ENCODE measurements at places on chromosomes 7 and 10. TPM values are rescaled to one million over a fixed set of nuclear protein-coding genes. Genes with fewer than 3 reads are reported as not detected.
A peak's percentile ranks its signal among the peaks of the same experiment; 100 is the strongest.

Gene PIK3CG
- 38.5 TPM for total RNA-seq

Gene MOGAT3
- not detected for total RNA-seq

Gene CTAGE6
- 2.6 TPM for total RNA-seq

Gene RPEL1
- not detected for total RNA-seq

Gene ELFN1
- 2.8 TPM for total RNA-seq

Gene CHRM2
- not detected for total RNA-seq

Gene UBE2D1
- 26.6 TPM for total RNA-seq

Gene SVOPL
- not detected for total RNA-seq

Gene RAMP3
- total RNA-seq: 11.8 TPM

- no peak for DNase-seq
Measured at GRCh38 chr10:88333248-88333630, 249.9 kb downstream of the RNLS start.

- no peak for DNase-seq
Measured at GRCh38 chr10:23479798-23480473, 41.1 kb downstream of the OTUD1 start.

DNA sequence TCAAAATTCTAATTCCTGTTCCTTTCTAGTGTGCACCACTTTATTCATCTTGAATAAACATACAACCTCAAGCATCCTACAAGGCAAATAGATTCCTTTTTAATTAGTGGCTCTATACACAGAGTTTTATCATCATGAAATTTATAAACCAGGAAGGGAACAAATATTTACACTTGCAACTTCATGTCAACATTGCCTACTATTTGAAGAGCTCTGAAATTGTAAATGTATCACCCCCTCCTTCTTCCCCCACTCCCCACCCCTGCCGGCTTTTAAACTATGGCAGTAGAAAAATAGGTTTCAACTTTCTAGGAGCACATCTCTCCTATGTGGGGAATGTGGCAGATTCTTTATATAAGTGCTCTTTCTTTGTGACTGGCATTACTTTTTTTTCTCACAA, 49.6 kb downstream of the KAT6B start:
- DNase-seq: no peak

DNA sequence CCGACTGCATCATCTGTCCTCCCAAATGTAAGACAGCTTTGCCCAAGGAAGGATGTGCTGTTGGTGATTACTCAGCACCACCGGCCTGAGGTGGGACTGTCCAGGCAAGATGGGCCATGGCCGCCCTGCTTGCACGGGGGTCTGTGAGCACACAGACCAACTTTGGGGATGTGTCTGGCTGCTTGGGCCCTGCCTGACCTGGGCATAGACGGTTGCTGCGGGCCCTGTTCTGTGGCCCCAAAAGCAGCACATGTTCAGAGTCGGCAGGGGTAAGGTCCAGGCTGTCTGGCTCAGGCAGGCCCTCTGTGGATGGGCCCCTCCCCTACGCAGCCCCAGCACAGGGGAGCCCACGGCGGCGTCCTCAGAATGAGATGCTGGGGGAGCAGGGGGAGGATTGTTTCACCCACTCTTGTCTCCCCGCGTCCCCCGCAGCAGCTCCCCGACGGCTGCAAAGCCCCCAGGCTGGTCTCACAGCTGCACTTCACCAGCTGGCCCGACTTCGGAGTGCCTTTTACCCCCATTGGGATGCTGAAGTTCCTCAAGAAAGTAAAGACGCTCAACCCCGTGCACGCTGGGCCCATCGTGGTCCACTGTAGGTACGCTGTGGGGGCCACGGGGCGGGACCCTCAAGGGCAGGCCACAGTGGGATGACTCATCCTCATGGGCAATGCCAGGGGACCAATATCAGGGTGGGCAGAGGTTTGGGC, 58.4 kb downstream of the MKI67 start:
- DNase-seq: peak; percentile 81

DNA sequence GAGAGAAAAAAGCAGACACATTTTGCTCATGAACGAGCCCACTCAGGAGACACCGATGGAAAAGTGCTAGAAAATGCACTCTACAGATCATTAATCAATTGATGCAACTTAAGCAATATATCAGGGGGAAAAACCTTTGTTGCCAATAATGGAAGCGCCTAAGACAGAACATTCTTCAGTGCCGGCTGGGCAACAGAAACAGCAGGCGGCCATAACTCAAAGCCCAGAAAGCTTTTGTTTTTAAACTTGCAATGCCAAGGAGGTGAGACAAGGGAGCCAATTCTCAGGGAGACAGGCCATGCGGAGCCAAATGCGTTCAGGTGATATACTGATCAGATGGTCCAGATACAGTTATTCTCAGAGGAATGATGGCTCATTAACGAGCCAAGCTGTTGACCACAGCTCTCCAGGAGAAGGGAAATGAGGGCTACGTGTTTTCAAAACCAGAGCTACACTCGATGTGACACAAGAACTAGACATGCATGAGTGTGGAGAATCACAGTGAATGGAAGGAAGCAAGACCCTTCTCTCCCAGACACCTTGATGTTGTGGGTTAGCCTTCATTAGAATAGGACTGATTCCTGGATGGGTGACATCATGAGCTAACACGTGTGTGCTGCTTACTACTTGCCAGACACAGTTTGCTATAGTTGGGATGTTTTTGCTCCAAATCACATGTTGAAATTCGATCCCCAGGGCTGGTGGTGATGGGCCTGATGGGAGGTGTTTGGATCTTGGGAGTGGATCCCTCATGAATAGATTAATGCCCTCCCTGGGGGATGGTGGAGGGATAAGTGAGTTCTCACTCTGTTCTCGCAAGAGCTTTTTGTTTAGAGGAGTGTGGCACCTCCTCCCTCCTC, 79.1 kb upstream of the KCNMA1 start:
- DNase-seq: no peak

GRCh38 chr10:69346776-69347175, 68.5 kb downstream of the HK1 start:
- DNase-seq: no peak

DNA sequence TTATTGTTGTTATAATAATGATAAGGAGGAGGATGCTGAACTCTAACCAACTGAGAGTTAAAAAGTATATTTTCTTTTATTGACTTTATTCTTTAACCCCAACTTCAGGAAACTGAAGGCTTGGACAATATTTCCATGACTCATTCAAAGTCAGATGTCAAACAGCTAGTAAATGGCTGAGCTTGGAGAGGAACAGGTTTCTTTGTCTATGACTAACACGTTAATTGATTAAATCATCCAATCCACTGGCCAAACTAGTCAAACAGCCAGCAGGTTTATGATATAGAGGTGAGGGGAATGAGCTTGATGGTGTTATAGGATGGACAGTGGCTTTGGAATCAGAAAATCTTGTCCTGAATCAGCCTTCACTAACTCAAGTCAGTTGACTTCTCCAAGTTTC, 119.1 kb upstream of the WDR11 start:
- no peak for DNase-seq

DNA sequence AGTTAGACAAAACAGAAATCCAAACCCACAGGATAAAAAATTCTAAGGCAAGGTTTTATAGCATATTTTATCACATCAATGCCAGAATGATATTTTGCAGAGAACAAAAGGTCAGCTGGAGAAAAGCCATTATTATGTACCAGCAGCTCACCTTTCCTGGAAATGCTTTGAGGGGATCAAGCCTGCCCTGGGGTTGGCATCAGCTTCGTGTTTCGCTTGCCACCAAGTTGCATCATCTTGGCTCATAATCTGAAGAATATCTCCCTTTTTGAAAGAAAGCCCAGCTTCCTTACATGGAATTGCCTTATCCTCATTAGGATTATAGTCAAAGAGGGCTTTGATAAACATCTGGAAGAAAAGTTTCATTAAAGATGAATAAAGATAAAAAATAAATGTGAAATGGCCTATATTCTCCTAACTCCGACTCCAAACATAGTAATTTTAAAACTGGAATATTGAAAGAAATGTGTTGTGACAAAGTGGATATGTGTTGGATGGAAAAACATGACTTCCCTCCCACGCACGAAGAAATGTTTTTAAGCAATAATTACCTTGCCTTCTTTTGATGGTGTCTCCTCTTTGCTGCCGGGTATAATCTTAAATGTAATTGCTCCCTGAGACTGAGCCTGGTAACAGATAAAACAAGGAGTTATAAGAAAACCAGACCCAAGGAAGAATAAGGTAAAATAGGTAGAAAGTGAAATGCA, 121.3 kb upstream of the ODAD2 start:
- no peak for DNase-seq

GRCh38 chr7:47584536-47584895, 2.6 kb upstream of the TNS3 start:
- DNase-seq: no peak

GRCh38 chr7:7522421-7522820, 13.3 kb downstream of the COL28A1 start:
- no peak for DNase-seq

GRCh38 chr10:120286280-120286679, 170.7 kb upstream of the PLPP4 start:
- DNase-seq: no peak

- no peak for DNase-seq
Measured at GRCh38 chr7:25310896-25311295, 82.6 kb upstream of the NPVF start.

DNA sequence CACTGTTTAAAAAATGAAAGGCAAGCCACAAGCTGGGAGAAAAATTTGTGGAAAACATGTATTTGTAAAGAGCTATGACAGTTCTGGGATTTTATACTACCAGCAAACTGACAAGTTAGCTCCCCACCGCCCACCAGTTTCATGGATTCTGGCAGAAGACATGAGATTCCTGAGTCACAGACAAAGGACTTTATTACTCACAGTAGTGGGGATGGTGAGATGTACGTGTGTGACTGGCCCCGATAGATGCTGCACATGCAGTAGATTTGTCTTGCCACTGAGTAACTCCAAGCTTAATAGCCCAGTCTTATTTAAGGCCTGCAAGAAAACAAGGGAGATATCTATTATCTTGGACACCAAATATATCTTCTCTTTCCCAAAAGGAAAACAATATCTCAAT, 281.7 kb downstream of the AHR start:
- no peak for DNase-seq

Data from spleen (tissue), 13 donors.